ENCODE measurements at places on chromosomes 2 and 18.

GRCh38 chr2:29582062-29582461 lies 339.3 kb downstream of the ALK start:
- peaks cover 5% of the 10 kb centered on the region for H3K4me1 ChIP-seq
- no peaks in the 10 kb centered on the region for H3K36me3 ChIP-seq
- no peak for DNase-seq
- peaks cover 33% of the 10 kb centered on the region for H3K27me3 ChIP-seq
- no peak overlapping the region for H3K4me3 ChIP-seq

- H3K4me3 ChIP-seq = no peak overlapping the region
- H3K36me3 ChIP-seq = peaks cover 18% of the 10 kb centered on the region
- H3K27me3 ChIP-seq = no peaks in the 10 kb centered on the region
- no peak for DNase-seq
- H3K4me1 ChIP-seq = no peaks in the 10 kb centered on the region
These were observed 54.0 kb downstream of the ADI1 start for GRCh38 chr2:3465328-3465727.

GRCh38 chr18:23105581-23106219 lies 29.6 kb upstream of the CABLES1 start:
- H3K4me1 ChIP-seq = peaks cover 47% of the 10 kb centered on the region
- no peaks in the 10 kb centered on the region for H3K36me3 ChIP-seq
- no peak overlapping the region for H3K4me3 ChIP-seq
- no peak for DNase-seq

DNA sequence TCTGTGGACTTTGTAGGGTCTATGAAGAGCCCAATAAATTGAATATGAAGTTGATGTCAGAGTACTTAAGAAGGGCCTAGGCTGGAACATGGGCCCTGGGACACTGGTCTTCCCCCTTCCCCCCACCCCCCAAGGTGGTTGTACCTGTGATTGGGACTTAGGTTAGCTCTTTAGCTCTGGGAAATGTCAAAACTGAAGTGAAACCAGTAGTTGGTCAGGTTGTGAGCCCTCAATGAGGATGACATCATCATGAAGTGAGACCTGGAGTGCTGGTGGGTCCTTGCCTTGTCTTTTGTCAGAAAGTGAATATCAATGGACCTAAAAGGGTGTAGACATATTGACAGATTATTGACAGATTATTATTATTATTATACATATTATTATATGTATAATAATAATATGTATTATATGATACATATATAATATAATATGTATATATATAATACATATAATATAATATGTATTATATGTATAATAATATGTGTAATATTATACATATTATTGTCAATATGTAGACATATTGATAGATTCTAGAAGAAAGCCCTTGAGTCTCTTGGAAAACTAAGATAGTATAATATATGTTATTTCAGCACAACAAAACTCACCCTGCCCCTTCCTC lies 5.4 kb downstream of the MARS2 start:
- DNase-seq = no peak
- H3K36me3 ChIP-seq = no peaks in the 10 kb centered on the region
- H3K4me3 ChIP-seq = no peak overlapping the region
- peaks cover 26% of the 10 kb centered on the region for H3K4me1 ChIP-seq

DNA sequence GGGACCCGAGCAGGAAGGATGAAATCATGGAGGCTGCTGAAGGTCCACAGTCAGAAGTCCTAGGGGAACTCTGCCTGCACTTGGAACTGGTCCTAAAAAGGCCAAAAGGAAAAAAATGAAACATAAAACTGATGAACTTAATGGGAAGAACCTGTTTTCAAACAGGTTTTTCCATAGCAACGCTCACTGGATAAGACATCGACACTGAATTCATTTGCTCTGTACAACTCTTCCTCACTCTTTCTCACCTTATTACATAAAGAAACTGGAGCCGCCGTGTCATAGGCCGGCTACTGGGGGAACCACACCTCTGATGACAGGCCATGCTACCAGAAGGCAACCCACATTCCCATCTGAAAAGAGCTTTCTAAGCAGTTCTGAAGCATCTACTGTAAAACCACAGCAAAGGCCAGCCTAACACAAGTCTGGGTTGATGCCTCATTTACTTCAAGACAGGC lies 83.6 kb downstream of the FARSB start:
- H3K27me3 ChIP-seq = no peaks in the 10 kb centered on the region
- H3K4me1 ChIP-seq = peaks cover 48% of the 10 kb centered on the region
- DNase-seq = no peak
- H3K4me3 ChIP-seq = no peak overlapping the region
- peak overlapping the region; percentile 80 for H3K27ac ChIP-seq

DNA sequence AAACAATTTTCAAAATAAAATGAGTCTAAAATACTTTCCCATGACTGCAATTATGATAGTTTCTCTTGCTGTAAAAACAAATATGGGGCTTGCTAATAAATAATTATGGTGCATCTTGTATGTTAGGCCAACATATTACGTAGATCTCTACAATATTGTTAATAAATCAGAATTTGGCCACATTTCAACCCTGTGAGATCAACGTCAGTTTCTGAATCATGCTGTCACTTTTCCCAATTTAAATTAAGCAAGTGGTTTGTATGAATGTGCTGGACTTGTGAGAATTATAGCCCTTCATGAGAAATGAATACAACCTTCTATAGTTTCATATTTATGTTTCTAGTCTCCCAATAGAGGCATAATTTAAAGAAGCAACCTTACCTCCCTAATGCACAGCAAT lies 808.9 kb downstream of the SUCLG1 start:
- H3K4me1 ChIP-seq = no peaks in the 10 kb centered on the region
- no peaks in the 10 kb centered on the region for H3K36me3 ChIP-seq
- no peak overlapping the region for H3K27ac ChIP-seq
- H3K27me3 ChIP-seq = no peaks in the 10 kb centered on the region
